Stimulated activated CD4-positive, alpha-beta T cell treated with anti-CD3 and anti-CD28 coated beads, Interleukin-2, amount 100 ng/mL, for 24 hours (primary cell): ENCODE measurements at places on chromosomes 11 and 22.

DNA sequence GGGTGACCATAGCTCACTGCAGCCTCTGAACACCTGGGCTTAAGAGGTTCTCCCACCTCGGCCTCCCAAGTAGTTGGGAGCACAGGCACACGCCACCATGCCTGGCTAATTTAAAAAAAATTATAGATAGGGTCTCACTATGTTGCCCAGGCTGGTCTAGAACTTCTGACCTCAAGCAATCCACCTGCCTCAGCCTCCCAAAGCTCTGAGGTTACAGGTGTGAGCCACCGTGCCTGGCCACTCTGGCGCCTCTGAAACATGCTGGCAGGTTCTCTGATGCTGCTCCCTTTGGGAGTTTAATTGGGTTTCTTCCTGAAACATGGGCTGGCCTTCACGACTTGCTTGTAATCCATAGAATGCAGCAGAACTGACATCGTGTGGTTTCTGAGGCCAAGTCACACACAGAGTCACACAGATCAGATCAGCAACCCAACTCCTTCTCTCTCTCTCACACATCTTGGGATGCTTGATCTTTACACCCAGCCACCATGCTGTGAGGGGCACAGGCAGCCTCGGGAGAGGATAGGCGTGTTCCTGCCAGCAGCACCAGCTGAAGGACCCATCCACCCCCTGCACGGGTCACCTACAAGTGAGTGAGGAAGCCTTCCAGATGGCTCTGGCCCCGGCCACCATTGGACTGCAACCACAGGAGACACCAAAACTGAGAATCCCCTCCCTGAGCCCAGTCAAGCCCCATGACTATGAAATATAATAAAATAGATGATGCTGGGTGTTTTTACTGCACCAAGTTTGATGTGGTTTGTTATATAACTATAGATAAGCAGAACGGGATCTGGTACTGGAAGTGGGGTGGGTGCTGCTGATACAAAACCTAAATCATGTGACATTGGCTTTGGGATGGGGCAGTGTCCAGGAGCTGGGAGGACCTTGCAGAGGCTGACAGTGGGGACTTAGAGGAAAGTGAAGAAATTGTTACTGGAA lies 3.1 kb upstream of the GSC2 start:
- no peak for DNase-seq

DNA sequence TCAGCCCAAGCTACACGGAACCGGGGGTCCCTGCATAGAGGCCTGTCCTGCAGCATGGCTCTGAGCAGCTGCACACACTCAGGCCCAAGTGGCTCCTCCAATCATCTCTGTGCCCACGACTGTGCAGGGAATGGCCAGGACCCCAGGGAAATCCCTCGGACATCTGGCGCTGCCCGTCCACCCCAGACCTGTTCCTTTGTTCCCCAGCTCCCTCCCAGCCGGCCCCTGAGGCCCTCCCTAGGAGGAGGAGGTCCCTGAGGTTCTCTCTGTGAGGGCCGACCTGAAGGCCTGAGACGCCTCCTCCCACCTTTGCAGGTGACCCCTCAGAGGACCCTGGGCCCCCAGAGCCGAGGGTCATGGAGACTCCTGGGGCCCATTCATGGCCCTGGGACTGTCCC lies 1.1 kb downstream of the MLC1 start:
- no peak for DNase-seq

DNA sequence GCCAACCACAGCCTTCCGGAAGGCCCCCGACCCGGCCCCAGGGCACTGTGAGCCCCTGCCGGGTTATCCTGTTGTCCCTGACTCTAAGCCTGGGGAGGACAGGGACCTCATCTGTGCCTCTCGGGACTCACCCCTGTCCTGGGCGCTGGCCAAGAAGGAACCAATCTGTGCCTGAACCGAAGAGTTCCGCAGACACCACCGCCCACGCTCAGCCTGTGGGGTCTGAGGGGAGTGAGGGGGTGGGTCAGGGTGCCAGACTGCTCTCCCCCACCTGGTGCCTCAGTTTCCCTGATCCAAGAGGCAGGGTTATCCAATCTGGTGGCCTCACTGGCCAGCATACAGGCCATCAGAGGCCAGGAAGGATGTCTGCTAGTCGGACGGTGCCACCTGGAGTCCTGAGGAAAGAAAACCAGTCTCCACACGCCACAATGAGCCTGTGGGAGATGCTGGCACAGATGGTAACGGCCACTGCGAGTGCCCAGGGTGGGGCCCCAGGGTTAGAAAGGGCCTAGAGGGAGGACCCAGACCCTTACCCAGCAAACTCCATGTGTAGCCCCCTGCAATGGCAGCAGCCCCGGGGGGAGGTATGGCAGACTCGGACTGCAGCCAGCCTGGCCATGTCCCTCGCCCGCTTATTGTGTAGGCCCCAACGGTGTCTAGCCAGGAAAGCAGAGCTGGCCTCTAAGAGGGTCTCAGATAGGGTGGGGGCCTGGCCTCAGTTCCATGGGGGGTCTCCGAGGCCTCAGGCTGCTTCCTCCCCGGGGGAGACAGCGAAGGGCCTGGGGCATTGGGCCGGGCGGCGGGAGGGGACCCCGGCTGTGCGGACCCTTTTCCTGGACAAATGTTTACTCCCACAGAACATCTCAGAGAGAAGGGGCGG lies 827 bp upstream of the TNNT3 start:
- DNase-seq, result no peak

DNA sequence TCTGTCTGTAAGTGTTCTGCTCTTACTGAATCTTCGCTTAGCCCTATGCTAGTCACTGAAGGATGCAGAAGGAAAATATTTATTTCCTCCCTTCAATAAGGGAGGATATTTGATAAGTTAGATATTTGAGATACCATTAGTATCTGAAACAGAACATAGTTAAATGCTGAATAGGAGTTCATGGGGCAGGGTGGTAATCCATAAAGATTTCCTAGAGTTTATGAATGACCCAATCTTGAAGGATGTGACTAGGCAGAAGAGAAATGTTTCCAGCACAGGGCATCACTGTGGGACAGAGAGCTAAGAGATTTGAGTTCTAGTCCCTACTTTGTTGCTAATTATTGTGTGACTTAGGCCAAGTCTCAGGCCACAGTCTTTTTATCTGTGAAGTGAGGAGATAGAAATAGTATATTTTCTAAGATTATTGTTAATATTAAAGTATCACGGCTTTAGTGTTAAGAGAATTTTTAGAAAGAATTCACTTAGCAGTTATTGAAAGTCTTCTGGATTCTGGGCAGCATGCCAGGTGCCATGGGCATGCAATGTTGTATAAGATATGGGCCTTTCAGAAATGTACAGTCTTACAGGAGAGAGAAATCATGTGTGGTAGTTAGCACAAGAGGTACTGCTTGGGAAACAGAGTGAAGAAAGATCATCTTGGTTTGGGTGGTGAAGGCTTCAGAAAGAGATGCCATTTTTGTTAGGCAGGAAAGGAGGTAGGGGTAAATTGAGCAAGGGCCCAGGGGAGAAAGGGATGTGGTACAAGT lies 24.0 kb downstream of the SWAP70 start:
- DNase-seq, result no peak

DNA sequence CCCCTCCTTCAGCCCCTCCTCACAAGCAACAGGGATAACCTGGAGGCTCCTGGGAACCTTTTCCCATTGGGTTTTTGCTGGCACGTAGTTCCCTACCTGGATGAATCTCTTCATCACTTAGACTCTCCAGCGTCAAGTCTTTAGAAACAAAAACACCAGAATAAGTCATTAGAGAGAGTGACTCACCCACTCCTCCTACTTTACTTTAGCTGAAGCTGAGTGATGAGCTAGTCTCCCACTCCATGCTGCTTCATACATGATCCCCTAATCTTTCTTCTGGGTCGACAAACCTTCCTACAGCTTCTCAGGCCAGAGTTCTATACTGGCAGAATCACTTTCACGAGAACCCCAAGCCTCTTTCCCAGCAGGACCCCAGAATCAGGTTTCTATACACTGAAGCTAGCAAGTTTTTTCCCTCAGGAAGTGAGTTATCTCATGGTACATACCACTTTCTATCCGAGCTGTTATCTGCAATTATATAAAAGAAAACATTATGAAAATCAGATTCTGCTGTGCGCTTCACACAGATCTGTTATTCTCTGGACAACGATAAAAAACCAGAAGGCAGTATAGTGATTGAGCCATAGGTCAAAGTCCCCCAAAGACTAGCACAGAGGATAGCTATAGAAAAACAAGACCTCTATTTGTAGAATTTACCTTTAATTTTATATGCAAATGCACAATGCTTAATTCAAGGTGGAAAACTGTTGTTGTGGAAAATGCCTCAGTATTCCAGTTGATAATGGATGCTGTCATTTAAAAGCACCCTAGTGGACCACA lies 18.7 kb downstream of the DRICH1 start:
- DNase-seq, result no peak

GRCh38 chr11:23632293-23632692 lies 772.0 kb upstream of the CCDC179 start:
- no peak for DNase-seq

GRCh38 chr11:114140826-114141225 lies 81.3 kb downstream of the ZBTB16 start:
- no peak for DNase-seq

DNA sequence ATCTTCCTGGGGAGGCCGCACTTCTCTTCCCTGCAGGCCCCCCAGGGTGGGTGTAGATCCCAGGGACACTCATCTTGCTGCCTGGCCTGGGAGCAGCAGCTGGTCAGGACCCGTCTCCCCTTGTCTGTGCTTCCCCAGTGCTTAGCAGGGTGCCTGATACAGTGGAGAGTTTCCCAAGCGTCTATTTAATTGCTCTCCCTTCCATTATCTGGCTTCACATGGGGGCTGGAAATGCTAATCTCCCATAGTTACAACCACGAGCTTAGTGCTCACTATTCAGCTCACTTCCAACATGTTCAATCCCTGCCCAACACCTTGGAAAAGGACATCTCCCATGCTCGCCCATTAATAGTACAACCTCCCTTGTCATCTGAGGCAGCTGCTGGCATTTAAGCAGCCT lies 100.5 kb downstream of the DSCAML1 start:
- DNase-seq, result no peak

- DNase-seq, result no peak
These were observed 5.6 kb downstream of the PLAAT2 start for GRCh38 chr11:63557570-63557969.

GRCh38 chr11:134536219-134536618 lies 124.2 kb upstream of the B3GAT1 start:
- no peak for DNase-seq

- no peak for DNase-seq
These were observed 209.1 kb downstream of the KIRREL3 start for GRCh38 chr11:126791446-126791845.

- peak; percentile 69 for DNase-seq
These were observed 740 bp downstream of the EML3 start for GRCh38 chr11:62611705-62612365.

DNA sequence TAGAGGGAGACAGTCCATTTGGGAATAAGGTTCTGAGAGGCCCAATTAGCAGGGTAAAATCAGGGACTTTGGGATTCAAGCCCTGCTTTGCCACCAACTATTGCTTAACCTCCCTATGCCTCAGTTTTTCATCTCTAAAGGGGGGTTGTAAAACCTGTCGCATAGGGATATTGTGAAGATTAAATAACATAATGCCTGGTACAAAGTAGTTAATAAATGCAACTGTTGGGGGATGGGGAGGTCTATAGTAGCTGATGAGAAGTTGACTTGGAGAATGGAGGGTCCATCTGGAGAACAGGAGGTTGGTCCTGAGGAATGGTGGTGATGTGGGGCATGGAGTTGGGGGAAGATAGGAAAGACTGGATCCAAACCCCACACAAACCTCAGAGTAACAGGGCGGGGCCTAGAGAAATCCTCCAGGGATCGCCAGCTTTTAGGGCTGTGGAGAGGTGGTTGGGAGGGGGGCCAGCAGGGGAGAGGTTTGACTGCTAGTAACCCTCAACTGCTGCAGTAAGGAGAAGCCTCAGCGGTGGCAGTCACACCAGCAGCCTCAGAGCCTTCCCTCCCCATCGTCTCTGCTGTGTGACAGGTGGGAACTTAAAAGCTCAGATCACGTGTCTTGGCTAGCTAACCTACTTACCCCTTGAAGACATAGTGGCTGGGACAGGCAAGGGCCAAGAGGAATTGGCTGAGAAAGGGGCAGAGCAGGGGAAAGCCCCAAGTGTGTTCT lies 1.1 kb upstream of the ABCG4 start:
- no peak for DNase-seq

DNA sequence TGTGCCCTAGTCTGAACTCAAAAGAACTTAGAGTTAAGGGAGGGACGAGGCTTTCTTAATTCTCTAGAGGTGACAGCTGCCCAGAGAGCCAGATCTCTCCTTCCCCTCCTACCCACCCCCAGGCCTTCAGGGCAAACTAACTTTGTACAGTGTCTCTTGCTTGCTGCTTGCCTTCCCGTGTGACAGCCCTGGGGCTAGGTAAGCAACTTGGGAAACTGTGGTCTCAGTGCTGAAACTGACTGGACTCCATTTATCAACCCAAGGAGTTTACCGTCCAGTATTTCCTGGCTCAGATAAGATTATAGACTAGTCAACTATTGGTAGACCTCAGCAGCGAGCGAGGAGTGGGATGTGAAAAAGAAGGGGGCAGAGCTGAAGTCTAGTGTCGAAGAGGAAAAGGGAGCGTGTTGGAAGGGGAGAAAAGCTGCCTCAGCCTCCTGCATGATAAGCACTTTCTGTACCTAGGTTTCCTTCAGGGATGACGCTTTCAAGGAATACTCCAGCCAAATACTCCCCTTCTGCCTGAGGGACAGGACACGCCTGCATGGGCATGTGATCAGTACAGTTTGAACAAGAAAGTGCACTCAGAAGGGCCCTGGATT lies 43.3 kb upstream of the WEE1 start:
- no peak for DNase-seq

- no peak for DNase-seq
These were observed 14.5 kb downstream of the EMSY start for GRCh38 chr11:76459299-76459698.

DNA sequence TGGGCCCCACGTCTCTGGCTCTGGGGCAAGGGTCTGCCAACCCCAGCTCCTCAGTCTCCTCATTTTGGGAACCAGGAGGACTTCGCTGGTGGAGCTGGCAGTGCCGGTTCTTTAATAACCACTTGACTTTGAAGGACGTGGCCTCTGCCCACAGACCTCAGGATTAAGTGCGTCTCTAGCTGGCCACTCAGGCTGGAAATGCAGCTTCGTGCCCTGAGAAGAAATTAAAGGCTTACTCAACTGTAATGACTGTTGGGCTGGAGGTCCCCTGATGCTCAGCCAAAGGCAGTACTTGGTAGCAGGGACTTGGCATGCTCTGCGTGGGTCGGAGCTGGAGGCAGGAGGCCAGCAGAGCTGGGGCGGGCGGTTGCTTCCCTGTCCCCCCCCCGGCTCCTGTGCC lies 16.7 kb upstream of the PARVG start:
- no peak for DNase-seq

DNA sequence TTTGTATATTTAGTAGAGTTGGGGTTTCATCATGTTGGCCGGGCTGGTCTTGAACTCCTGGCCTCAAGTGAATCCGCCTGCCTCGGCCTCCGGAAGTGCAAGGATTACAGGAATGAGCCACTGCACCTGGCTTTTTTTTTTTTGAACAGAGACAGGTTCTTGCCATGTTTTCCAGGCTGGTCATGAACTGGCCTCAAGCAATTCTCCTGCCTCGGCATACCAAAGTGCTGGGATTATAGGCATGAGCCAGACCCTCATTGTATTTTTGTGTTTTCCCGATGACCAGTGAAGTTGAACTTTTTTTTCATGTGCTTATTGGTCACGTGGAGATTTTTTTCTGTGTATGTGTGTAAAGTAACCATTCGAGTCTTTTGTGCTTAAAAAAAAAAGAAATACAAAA lies 48.2 kb downstream of the KIAA1671 start:
- DNase-seq, result no peak

- no peak for DNase-seq
These were observed 32.0 kb upstream of the LINC01488 start for GRCh38 chr11:69449320-69450063.

- no peak for DNase-seq
These were observed 378.7 kb upstream of the ANO5 start for GRCh38 chr11:21814169-21814568.

GRCh38 chr22:19981171-19981960 lies 35.3 kb downstream of the ARVCF start:
- no peak for DNase-seq
